Cerebellar nuclear complex (tissue), 1 donor: ENCODE measurements at places on chromosomes 4 and X.

DNA sequence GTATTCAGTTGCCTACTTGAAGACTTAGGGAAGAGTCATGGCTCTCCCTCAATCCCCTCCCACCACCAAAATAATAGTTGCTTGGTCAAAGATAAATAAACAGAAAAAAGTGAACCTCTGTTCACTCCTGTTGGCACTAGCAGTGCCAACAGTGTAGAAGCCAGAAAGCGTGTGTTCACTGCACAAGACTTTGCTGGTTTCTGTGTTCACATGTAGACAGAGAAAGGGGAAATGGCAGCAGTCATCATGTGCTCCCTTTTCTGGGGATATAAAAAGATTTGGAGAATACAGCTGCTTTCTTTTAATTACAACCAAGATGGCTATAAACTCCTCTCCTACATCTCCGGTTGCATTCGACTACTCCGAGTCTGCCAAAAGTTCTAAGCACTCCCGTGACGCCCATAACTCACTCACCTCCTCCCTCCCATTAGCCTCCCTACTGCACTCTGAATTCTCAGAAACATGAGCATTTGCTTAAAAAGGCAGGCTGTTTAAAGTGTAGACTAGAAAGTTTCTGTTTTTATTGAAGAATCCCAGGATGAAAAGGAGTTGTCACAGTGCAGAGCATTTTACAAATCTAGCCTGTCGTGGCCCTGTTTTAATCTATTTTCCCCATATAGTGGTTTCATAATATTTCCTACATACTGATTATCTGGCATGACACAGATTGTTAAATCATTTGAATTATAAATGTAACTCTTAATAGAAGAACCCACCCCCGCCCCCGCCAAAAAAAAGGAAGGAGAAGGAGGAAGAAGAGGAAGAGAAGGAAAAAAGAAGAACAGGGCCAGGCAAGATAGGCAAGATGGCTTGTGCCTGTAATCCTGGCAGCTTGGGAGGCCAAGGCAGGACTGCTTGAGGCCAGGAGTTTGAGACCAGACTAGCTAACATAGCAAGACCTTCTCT is 16.7 kb downstream of the LGI2 start:
- DNase-seq, result no peak

DNA sequence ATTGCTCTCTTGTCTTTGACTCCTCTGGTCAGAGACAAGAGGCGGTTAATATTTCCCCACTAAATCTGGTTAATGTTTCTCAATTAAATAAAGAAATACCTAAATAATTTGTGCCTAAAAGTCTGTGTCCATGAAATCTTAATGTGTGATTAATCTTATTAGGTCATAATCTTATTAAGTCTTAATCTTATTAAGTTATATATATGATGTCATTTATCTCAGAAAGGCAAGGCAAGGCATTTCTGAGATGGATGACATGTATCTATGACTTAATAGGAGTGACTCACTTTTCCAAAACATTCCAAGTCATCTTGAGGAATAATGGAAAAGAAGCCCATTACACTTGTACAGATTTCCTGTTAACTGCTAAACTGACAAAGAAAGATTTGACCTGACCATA is 74.7 kb downstream of the TRAM1L1 start:
- DNase-seq, result no peak

- DNase-seq, result no peak
Measured at GRCh38 chrX:130085551-130086446, 24.5 kb downstream of the ELF4 start.

- no peak for DNase-seq
Measured at GRCh38 chr4:59583845-59584568, 1616.1 kb upstream of the ADGRL3 start.

DNA sequence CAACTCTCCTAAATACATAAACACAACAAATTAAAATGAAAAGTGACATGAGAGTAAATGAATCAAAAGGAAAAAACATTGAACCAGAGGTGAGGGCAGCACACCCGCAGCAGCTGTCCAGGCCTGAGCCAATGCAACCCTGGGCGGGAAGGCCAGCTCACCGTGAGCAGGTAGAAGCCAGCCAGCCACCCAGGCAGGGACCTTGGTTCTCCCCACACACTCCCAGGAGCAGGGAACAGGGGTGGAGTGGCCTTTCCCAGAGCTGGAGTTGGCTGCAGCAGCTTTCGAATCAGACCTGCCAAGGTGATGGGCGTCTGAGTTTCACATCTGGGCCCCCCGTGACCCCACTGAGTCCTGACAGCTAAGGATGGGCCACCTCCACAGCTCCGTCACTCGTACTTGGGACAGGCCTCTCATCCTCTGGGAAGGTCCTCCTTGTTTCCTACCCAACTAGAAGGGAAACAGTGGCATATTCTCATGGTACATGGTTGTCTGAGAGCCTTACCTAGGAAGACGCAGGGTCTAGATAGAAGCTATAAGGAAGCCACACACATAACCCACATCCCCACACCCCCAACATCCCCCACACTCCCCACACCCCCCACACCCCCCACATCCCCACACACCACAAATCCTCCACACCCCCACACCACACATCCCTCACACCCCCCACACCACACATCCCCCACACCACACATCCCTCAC is 172.2 kb downstream of the DCLK2 start:
- DNase-seq, result no peak

- peak; percentile 14 for DNase-seq
Measured at GRCh38 chrX:43949669-43950068, 23.5 kb downstream of the NDP start.

GRCh38 chrX:2690856-2691542 is at the start of gene CD99:
Gene CD99, plus strand, starts transcription at chrX:2691295. Its CDS starts 66 bp downstream, at chrX:2691361.
- DNase-seq, result no peak

DNA sequence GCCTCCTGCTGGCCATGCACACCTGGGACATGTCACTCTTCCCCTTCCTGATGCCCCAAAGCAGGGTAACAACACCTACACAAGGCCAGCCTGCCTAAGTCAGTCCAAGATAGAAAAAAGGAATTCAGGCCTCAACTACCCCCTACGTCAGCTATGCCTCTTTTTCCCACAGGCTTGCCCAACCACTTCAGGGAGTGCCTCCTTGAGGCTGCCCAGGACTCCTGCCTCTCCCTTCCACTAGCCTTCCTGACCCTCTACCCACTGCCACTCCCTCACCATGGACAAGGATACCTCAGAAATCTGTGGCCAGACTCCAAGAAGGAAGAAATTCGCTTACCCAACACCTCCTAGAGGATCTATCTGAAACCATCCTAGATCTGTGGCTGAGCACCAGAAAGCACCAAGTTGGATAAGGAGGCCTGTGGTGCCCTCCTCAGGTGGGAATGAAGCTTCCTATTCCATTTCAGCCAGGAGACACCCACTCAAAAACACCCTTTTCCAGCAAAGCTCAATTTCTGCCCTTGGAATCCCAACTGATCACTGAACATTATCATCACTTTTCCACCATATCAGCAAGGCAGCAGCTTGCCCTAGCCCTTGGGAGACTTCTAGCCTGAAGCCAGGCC is 1.8 kb downstream of the KDM5C start:
- DNase-seq, result no peak

GRCh38 chr4:168409089-168409801 is 71.0 kb downstream of the DDX60L start:
- DNase-seq, result no peak

GRCh38 chr4:150960079-150960478 is 55.0 kb downstream of the LRBA start:
- DNase-seq, result no peak

GRCh38 chr4:145797278-145797677 is 117.3 kb downstream of the C4orf51 start:
- DNase-seq, result no peak

DNA sequence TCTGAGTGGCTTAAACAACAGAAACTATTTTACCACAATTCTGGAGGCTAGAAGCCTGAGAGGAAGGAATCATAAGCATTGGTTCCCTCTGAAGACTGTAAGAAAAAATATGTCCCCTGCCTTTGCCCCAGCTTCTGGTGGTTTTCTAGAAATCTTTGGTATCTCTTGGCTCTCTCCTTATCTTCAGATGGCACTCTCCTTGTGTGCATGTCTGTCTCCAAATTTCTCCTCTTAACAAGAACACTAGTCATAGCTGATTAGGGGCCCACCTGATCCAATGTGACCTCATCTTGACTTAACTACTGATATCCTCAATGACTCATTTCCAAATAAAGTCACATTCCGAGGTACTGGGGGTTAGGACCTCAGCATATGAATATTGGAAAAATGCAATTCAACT is 635.0 kb upstream of the NR3C2 start:
- DNase-seq, result no peak

- DNase-seq, result no peak
Measured at GRCh38 chrX:16124201-16124600, 836 bp downstream of the GRPR start.

GRCh38 chrX:16963216-16963615 is 16.8 kb downstream of the REPS2 start:
- no peak for DNase-seq

DNA sequence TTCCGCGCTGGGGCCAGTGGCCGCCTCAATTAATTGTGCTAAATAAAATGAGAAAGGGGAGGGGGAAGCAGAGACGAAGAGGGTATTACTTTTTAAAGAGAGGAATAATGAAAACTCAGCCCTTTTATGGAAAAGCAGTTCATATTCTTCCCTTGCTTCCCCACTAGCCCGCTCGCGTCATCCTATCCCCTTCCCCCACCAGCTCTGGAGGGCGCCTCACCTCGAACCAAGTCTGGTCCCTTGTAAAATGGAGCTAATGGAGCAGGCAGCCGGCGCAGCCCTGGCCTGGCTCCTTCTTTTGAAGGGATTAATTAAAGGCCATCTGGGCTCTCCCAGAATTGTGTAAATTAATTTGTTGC is 511 bp upstream of the NKX6-1 start:
- no peak for DNase-seq

DNA sequence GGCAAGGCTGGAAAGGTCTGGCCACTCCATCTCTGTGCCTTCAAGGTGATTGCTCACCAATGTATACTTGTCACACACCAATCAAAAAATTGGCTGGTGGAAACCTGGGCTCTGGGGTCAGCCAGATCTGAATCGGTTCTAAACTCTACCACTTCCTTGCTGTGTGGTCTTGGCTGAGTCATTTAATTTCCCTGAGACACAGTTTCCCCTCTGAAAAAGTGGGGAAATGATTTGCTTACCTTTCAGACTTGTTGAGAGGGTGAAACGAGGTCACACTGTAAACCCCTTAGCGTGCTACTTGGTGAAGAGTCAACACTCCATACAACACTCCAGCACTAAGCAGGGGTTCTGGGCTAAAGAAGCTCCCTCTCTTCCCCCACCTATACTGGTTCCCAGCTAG is 252.3 kb upstream of the ZIC3 start:
- no peak for DNase-seq

- no peak for DNase-seq
Measured at GRCh38 chrX:84690228-84690627, 188.0 kb upstream of the HDX start.

- DNase-seq, result no peak
Measured at GRCh38 chrX:39855748-39856129, 242.0 kb downstream of the BCOR start.

- DNase-seq, result no peak
Measured at GRCh38 chr4:54440394-54441136, 211.5 kb downstream of the PDGFRA start.

- no peak for DNase-seq
Measured at GRCh38 chr4:762211-763190, 56.9 kb downstream of the PCGF3 start.

- DNase-seq, result no peak
Measured at GRCh38 chrX:72540318-72540717, 32.3 kb downstream of the HDAC8 start.

- no peak for DNase-seq
Measured at GRCh38 chrX:40041915-40042314, 55.8 kb downstream of the BCOR start.

DNA sequence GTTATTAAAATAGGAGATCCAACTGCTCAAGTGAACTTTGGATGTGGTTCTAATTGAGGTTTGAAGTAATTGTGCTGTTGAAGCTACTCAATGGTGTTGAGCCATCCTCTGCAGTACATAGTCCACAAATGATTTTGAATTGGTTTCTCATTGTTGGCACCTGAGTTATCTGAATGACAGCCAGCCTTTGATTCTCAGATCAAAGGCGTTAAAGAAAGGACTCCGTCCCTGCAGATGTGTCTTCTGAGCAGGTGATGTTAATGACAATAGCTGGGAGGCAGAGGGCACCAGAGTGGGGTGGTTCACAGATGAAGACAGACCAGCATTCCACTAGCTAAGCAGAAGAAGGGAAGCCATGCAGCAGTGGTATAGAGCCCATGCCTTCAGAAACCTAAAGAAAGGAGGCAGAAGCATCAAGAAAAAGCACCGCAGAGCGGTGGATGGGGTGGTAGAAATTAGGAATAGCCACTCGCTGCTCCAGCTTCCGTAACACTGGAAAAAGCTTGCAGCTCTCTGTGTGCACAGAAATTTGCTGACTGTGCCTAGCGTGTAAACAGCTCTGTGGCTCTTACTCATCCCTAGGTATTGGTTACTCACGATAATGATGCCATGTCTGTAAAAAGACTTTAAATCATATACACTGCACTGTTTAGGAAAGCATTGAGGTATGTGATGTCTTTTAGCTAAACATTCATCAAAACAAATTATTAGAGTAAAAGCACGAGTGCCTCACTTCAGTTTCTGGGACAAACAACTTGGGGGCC is 79.2 kb upstream of the CLCN4 start:
- no peak for DNase-seq

- no peak for DNase-seq
Measured at GRCh38 chrX:142861557-142861956, 164.2 kb upstream of the SPANXN4 start.

DNA sequence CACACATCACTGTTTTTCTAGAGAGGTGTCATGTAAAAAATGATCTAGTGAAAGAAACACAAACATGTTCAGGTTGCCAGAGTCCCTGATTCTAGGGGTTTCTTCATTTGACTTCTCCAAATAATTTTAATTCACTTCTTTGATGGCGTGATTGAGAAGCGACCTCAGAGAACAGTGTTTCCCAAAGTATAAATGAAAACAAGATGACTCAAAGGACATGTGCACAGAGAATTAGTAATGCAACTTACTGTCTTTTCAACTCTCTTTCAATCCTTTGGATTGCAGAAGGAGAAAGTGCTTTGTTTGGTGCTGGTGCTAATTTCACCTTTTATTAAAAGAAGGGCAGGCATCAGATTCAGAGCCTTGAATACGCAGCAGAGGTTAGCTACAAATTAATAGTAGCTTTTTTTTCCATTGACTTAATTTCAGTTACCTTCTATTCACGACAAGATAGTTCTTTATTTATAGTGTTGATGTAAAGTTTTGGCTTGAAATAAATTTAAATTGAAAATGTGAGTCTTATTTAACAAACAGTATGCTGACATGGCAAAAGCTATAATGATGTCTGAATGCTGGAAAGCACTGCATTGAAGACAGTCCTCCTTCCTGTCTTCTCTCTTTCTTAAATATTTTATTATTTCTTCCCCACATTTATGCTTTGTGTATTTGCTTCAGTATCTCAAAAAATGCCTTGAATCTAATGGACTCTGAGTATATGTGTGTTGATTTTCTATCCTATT is 85.1 kb downstream of the SLC10A7 start:
- DNase-seq, result no peak
